Osteoblast (primary cell): ENCODE measurements at places on chromosomes 5 and 9.

GRCh38 chr5:168807287-168807686 lies 228.1 kb upstream of the PANK3 start:
- DNase-seq: no peak

GRCh38 chr5:96144289-96144688 lies 182.6 kb upstream of the ELL2 start:
- no peak for DNase-seq

DNA sequence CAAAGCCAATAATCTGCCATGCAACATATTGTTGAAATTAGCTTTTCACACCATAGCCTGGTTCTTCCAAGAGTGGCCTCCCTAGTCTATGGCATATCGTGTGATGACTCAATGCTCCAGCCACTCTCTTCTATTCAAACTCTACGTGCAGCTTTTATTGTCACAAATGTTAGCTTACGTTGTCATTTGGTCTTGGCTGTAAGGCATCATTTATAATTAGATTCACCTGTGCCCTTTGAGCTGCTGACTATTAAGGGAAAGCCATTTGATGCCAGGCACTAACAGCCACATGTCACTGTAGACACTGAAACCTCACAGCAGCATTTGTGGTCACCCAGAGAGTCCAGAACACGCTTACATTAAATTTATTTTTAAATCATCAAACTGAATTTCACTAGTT lies 66.8 kb downstream of the APBA1 start:
- no peak for DNase-seq

DNA sequence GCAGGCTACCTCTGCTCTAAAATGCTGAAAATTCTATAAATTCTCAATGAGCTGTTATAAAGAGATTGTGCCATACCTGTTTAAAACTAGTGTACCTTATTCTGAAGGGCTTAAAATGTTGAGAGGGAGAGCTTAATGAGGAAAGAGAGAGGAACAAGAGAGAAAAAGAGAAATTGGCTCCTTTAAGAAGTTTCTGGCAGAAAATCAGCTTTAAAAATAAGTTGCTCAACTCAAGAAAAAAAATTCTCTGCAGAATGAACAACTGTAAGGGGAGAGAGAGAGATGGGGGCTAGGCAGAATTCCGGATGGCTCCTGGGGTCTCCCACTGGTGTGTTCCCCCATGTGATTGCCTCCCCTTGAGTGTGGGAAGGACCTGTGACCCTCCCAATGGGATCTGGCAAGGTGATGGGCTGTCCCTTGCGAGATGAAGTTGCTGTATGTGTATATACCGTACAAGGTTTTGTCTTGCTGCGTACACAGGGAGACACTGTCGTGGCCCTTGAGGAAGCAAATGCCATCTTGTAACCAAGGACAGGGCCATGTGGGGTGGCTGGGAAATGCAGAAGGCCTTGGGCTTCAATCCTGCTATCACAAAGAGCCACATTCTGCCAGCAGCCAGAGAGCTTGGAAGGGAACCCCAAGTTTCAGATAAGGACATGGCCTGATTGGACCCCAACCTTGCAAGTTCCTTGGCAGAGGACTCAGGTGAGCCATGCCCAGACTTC lies 64.3 kb upstream of the S1PR3 start:
- DNase-seq: peak; percentile 35

GRCh38 chr9:19788152-19788551 lies 685 bp downstream of the SLC24A2 start:
- peak; percentile 43 for DNase-seq

DNA sequence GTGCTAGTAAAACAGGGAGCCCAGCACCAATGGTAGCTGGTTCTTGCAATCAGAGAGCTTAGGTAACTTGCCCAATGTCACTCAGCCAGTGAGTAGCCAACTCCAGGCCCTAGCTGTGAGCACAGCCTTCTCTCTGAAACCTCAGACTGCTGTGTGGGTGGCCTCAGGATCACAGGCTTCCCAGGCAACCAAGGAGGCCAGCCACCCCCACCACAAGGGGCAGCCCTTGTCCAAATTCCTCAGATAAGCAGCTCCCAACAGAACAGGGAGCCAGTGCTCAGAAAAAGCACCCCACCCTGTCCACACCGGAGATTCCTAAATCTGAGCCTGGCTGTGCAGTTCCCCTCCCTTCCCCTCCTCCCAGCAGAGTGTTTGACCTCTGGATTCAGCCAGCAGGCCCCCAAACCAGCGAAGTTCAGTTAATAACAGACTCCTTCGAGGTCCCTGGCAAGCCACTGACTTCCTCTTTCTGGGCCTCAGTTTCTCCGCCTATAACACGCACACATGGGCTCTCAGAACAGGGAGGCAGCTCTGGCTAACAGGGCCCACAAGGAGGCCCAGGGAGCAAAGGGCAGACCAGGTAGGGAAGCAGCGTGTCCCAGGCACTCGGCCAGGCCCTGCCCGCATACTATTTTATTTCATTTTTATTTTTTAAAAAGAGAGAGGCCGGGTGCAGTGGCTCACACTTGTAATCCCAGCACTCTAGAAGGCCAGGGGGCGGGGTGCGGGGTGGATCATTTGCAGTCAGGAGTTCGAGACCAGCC lies 2.7 kb downstream of the EEIG1 start:
- DNase-seq: peak; percentile 98

DNA sequence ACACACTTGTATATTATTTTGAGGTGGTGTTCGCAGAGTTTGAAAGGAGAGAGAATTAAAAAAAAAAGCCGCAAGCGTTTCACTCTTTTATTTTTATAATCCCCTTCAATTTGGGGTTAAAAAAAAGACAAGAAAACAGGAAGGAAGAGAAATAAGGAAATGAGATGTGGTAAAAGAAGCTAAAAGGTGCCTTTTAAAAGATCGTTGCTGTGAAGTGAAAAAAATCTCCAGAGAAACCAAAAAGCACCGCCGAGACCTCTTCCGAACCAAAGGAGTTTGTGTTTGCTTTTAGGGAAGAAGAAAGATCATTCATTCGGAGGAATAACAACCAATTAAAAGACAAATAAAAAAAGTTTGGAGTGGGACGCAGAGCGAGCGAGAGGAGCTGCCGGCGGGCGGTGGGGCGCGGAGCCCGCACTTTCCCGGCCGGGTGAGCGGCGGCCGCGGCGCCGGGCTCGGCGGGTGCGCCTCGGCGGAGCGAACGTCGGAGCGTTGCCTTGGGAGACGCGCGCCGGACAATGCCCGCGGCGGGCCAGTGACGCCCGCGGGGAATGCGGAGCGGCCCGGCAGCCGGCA lies 355 bp downstream of the TLE4 start:
- no peak for DNase-seq

- DNase-seq: no peak
These were observed 98.6 kb upstream of the SLC25A48 start for GRCh38 chr5:135735831-135736230.

- DNase-seq: no peak
These were observed 227.8 kb downstream of the ICE1 start for GRCh38 chr5:5650242-5650641.

DNA sequence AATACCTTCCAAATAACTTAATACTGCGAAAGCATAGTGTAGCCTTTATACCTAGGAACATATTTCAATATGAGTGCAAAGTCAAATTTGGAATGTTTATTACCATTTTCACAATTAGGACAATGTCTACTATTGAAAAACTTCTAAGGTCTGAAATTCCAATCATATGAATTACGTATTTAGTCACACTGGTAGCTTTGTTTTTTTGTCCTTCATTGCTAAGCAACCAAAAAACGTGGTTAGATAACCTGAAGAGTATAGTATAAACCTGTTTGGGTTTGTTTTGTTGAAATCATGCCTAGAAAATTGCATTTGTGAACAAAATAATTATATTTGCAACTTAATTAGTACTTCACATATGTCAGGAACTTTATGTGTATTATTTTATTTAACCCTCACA lies 134.2 kb downstream of the FBXO4 start:
- peak; percentile 0 for DNase-seq

- DNase-seq: no peak
These were observed 731.5 kb upstream of the CDH9 start for GRCh38 chr5:27769748-27770402.

DNA sequence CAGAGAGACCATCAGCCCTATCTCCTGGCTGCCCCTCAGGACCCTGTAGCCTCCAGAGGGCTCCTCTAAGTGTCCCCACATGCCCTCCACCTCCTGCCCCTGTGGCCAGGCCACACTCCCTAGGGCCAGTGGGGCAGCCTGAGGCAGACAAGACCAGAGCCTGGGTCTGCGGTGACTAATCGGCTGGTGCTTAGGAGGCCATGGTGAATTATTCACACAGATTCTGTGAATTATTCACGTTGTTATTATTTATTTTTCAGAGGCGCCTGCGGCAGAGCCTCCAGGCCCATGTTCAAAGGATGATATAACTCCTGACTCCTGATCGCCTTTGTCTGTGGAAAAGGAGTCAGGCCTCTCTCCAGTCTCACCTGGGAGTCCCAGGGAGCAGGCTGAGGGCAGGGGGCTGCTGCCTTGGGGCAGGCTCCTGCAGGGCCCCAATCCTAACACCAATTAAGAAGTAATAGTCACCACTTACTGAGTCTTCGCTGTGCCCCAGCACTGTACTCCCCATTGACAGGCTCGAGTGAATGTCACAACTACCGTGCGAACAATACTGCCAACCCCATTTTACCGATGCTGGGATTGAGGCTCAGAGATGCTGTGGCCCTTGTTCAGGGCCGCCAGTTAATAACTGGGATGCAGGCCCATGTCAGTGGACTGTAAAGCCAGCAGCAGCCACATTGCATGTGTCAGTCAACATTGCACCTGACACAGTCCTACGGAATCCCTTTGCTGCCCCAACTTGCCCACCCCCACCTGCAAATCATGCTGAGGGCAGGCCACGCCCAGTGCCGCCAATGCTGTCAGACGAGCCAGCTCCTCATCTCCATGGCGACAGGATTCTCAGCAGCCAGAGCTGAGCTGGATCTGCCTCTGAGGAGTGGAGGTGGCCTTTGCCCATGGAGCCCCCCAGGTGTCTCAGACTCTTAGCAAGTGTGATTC lies 94.9 kb downstream of the PCDH1 start:
- peak; percentile 78 for DNase-seq

GRCh38 chr5:169646856-169647255 lies 9.8 kb downstream of the DOCK2 start:
- DNase-seq: no peak

GRCh38 chr5:142979636-142980035 lies 209.5 kb downstream of the ARHGAP26 start:
- no peak for DNase-seq

DNA sequence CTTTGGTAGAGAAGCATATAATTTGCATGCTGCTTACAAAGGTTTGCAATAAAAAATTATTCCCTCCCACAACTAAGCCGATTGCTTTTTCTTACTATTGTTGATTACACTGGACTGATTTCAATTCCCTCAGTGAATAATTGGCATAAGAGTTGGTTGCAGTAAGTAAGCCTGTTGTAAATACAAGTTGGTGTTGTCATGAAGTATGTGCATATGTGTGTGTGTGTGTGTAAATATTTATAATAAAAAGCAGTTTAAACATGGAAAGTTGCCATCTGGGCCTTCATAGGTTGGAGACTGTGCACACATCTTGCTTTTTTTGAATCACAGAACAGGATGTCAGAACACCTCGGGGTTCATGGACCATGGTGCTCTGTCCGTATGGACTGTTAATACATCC lies 131.2 kb downstream of the ATP10B start:
- no peak for DNase-seq

- DNase-seq: peak; percentile 29
These were observed 142.5 kb downstream of the SNCAIP start for GRCh38 chr5:122454541-122454940.

DNA sequence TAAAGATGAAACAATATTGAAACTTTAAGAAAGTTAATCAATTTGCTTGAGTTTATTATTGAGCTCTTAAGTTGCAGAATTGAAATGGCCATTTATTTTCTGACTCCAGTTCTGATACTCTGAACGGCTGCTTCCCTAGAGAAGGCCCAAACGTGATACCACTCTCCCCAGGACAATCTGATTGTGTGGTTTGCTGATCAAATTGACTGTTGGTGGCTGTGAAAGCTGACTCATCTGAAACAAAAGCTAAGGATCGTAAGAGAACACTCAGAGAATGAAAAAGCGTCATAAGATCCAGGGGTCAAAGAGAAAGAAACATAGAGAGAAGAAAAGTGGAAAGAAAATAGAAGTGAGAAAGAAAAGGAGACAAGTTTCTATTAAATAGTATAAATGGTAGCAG lies 147.2 kb downstream of the IZUMO3 start:
- DNase-seq: no peak

DNA sequence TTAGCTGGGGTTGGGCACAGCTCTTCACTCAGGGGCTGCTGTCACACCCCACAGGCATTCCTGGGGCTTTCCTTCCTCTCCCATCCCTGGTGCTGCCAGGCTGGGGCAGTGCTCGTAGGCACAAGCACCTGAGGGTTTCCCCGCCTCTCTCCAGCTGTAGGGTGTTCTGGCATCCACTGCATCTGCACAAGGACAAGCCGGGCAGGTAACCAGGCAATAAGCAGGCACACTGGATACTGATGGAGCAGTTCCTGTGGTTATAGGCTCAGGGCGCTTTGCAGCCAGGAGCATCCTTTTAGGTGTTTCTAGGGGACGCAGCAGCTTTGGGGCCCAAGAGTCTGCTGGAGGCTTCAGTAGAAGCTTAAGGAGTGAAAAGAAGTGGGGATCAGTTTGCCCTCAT lies 56.8 kb downstream of the ARHGEF37 start:
- DNase-seq: no peak

GRCh38 chr5:1768283-1769000 lies 31.2 kb downstream of the MRPL36 start:
- peak; percentile 77 for DNase-seq

- DNase-seq: no peak
These were observed 289.3 kb downstream of the FANCC start for GRCh38 chr9:95027914-95028852.

- DNase-seq: no peak
These were observed 208.3 kb downstream of the GABBR2 start for GRCh38 chr9:98500337-98500919.

- DNase-seq: no peak
These were observed 805.5 kb downstream of the EFNA5 start for GRCh38 chr5:106865279-106865678.

DNA sequence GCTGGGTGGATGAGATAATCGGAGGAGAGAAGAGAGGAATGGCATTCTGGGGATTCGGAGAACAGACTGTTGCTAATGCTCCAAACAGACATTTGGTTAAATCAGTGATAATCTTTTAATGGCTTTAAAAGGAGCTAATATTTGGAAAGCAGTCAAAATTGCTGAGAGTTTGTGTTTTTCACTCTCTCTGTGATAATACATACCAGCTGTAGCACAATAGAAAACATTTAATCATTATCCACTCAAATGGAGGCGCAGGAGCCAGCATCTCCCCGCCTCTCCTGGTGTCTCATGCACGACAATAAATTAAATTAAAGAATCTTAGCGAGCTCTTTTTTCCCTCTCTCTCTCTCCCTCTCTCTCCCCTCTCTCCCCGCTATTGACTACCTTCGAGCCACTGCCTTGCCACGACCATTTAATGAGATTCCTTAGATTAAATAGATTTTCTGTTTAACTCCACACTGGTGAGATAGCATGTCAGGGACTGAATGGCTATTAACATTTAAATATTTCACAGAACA lies 268.6 kb upstream of the MVB12B start:
- DNase-seq: no peak

GRCh38 chr5:150758203-150758530 lies 650 bp downstream of the DCTN4 start:
- DNase-seq: no peak

DNA sequence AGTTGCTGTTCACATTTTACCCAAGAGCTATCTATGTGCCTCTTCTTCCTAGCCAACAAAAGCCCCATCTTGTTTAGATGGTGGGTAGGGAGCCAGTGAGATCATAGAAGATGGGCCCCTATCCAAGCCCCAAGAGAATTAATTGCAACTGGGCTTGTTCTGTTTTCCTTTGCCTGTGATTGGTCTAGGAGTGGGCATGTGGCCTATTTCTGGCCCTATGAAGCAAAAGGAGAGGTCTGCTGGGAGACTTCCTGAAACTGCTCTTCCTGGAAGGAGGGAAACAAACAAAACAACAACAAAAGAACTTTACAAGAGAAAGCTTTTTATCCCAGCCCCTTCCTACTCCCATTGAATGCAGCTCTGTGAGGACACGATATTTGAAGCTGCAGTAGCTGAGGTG lies 32.5 kb upstream of the ALDOB start:
- no peak for DNase-seq
